ENCODE measurements at places on chromosomes 1 and 21.

DNA sequence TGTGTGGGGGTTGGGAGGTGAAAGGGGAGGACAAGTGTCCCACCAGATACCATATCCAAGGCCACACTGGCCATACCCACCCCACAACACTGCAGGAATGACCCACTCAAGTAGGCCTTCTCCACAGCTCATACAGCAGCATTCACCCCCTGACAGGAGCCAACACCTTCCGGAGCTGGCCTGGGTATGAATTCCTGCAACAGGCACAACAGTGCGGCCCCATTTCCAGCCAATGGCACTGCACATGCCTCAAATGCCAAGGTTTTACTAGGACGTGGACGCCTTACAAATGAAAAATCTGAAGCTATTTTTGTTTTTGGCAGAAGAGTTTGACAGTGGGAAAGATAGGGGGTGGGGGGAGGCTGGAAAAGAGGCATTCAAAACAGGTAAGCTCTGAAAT lies 2.0 kb downstream of the KCND3 start:
- no peak for DNase-seq

- DNase-seq = no peak
Observed at GRCh38 chr1:15038232-15039016, 115.1 kb upstream of the TMEM51 start.

DNA sequence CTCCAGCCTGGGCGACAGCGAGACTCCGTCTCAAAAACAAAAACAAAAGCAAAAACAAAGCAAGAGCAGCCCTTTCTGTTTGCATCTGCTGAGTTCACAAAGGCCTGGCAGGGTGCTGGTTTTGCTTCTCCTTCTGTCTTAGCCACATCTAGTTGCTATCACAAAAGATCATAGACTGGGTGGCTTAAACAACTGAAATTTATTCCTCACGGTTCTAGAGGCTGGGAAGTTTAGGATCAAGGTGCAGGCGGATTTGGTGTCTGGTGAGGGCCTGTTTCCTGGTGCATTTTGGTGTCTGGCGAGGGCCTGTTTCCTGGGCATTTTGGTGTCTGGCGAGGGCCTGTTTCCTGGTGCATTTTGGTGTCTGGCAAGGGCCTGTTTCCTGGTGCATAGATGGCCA lies 471.3 kb downstream of the CAMTA1 start:
- peak; percentile 75 for DNase-seq

DNA sequence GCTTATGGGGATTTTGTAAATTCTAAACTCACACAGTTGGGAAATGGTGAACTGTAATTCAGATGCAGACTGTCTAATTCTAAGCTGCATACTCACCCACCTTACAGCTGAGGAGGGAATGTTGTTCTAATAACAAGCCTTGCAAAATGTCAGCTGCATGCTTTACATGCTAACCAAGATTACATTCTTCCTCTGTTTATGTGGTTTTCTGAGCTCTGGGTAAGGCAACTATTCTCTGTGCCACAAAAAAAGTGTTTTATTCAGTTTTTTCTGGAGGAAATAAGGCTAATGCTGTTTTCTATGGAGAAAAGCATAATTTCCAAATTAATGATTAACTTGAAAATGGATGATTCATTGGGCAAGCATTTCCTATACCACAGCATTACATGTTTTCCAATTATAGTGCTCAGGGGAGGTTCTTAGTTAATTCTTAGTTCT lies 64.9 kb downstream of the RGS13 start:
- no peak for DNase-seq

DNA sequence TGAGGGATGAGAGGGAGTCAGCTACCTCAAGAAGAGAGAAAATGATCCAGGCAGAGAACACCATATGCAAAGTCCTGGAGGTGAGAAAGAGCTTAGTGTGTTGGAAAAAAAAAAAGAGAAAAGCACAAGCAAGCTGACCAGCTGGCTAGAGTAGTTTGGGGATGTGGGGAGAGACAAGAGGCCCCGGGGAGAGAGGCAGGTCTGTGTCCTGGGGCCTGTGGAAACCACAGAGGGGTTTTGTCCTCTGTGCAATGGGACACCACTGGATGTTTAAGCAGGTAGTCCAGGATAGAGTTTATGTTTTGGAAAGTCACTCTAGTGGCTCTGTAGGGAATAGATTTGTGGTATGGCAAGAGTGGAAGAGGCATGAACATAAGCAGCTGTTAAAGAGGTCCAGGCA lies 14.4 kb upstream of the CHI3L1 start:
- DNase-seq = no peak

DNA sequence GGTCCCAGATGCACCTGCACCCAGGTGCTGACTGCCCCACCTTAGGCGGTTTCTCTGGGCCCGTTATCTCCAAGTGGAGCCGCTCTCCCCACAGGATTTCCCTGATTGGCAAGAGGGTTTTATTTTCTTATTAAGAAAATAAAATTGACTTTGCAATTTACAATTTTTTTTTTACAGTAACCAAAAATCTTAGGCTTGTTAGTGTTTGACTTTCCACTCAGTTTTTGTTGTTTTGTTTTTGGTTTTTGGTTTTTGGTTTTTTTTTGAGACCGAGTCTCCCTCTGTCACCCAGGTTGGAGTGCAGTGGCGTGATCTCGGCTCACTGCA lies 4.8 kb upstream of the CCDC27 start:
- DNase-seq = no peak

DNA sequence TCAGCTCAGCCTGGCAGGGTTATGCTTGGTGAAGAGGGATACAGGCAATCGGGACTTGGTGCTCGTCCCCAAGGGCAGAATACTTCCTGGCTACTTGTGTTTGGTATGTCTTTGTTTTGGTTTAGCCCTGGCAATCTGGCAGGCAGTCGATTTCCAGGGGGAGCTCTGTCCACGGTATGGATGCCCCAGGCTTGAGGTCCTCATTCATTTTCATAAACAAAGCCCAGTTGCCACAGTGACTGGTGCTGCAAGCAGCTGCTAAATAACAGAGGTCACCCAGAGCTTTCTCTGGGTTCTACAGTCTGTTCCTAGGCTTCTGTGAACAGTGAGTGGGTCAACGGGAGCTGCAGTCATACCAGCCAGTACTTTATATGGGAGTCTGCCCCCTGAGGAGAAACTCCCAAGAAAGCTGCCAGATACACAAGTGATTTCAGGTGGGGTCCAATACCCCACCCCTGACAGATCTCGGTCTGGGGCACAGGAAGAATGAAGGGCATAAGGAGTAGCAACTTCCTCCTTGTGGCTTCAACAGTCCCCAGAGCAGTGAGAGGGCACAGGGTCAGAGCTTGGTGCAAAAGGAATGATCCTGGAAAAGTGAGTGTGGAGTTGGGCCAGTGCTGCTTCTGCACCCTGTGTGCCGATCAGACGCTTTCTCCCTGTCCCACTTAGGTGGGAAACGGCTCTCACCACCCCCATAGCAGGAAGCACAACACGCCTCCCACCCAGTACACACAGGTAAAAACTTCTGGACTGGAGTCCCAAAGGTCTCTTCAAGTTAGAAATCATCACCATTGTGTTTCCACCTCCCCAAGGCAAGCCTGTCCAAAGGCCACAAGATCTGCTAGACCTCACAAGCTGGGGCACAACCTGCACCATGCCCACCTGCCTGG lies 55.5 kb downstream of the TGFBR3 start:
- DNase-seq = no peak

GRCh38 chr1:25872713-25873112 lies 2.8 kb downstream of the PAQR7 start:
- no peak for DNase-seq

GRCh38 chr1:112982853-112983536 lies 27.0 kb upstream of the SLC16A1 start:
- no peak for DNase-seq

GRCh38 chr1:212917858-212918257 lies 32.5 kb upstream of the VASH2 start:
- no peak for DNase-seq

GRCh38 chr1:67491280-67491679 lies 61.1 kb upstream of the SERBP1 start:
- no peak for DNase-seq

GRCh38 chr21:44814498-44815023 lies 3.3 kb downstream of the SUMO3 start:
- no peak for DNase-seq

Data from esophagus muscularis mucosa (tissue), 4 donors.